ENCODE measurements at places on chromosomes 4 and X.

GRCh38 chr4:178752954-178753525 lies 1310.8 kb upstream of the AGA start:
- no peak for DNase-seq

GRCh38 chr4:37389967-37390580 lies 145.5 kb downstream of the NWD2 start:
- DNase-seq, result peak; percentile 77

DNA sequence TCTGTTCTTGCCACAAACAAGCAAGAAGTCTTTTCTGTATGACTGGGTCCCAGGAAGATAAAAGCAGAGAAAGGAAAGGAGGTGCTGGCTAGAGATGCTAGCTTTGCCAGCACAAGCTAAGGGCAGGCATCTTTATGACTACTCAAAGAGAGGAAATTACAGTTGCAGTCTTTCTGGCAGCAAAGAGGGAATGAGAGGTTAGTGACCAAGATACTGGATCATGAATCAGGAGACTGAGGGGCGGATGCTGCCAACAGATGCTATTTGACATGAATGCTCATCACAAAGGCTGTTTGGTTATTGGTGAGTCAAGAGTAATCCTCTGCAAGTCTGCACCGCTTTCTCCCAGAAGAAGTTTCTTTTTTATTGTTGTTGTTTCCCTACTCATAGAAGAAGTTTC lies 5.5 kb upstream of the XIAP start:
- no peak for DNase-seq

- peak; percentile 3 for DNase-seq
Measured at GRCh38 chrX:110851780-110852179, 56.2 kb upstream of the CHRDL1 start.

GRCh38 chr4:182549356-182549755 lies 306.2 kb downstream of the TENM3 start:
- DNase-seq, result no peak

GRCh38 chrX:123740536-123740935 lies 7.7 kb upstream of the THOC2 start:
- DNase-seq, result no peak

DNA sequence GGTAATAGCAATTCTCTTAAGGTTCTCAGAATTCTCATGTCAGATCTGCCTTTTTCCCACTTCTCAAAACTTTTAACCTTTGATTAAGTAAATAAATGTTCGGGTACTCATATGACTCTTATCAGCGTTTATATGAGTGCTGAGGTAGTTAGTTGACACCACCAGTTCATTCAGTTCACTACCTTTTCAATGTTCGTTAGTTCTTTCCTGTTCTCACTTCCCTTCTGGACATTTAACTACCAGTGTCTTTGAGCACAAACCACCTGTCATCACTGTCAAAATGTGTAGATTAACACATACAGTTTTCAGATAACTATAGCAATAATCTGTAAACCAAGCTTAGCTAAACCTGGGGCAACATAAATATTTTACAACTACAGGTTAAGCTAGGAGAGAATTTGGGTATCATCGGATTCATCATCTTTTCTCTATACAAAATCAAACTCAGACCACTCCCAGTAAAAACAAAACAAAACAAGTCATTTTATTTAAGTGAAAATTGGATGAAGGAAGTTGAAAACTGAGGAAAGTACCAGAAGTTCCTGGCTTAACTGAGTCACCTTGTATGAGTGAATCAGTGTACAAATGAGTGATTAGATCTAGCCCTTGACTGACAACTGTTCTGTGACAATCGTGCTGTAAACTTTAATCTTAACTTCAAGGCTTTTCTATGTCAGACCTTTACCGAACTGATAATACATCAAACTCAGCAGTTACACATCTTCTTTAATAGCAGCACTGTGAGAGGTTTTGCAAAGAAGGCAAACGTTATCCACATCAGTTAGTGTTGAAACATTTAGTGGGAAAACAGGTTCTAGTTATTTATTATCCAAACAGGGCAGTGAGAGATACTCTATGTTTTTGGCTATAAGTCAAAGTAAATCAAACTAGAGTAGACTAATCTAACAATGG lies 41.9 kb downstream of the ARHGEF38 start:
- peak; percentile 70 for DNase-seq

- DNase-seq, result no peak
Measured at GRCh38 chr4:98994474-98995182, 893 bp upstream of the METAP1 start.

DNA sequence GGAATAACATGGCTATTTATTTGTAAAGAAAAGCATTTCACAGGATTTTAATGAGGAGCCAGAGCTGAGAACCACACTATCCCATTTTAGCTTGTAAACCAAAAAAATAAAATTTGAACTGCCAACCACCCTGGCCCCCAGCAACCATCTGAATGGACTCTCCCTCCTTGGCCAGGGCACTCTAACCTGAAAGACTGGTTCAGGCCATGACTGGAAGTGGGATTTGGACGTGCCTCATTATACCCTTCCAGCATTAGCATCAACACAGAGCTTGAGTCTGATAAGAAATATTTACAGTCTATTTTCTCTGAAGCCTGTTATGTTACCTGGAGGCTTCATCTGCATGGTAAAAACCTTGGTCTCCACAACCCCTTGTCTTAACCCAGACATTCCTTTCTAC lies 30.0 kb downstream of the METAP1 start:
- no peak for DNase-seq

DNA sequence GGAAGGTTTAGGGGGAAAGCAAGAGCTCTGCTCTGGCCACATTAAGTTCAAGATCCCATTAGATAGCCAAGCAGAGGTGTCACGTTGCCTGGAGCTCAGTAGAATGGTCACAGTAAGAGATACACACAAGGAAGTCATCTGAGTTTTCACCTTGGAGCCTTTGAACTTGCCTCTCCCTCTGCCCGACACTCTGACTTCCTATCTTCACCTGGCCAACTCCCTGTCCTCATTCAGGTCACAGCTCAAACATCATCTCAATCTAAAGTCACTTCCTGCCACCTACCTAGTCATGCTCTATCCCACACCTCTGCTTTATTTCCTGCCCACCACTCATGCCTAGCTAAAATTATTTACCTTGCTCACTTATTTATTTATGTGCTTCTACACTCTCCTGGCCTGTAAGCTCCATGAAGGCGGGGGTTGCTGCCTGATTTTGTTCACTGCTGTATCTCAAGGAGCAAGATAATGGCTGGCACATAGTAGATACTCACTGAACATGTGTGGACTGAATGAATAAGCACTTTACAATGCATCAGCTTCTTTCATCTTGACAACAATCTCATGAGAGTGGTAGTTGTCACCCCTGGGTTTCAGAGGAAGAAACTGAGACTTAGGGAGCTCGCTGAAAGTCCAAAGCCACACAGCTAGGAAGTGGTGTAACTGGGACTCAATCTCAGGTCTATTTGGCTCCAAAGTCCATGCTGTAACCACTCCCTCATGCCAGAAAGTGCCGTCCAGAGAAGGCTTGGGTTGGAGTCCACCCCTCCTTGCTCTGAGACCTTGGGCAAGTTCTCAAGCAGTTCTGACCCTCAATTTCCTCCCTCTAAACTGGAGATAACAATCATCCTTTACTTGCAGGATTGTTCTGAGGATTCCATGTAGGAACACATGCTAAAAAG lies 40.3 kb downstream of the EFNB1 start:
- DNase-seq, result peak; percentile 78

DNA sequence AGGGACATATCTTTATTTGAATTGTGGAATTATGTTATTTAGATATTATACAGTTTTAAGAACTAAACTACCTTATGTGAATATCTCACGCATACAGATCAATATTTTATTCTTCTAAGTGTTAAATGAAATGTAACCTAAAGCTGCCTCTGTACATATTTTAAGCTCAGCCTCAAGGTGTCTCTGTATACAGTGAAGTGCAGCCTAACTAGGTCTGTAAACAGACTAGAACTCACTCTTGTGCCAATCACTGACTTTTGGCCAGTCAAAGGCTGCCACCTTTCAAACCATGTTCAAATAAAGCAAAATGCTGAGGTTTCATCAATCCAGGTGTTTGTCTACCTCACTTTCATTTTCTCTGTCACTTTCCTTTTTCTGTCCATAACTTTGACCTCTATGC lies 1074.5 kb upstream of the PRKX start:
- DNase-seq, result no peak

DNA sequence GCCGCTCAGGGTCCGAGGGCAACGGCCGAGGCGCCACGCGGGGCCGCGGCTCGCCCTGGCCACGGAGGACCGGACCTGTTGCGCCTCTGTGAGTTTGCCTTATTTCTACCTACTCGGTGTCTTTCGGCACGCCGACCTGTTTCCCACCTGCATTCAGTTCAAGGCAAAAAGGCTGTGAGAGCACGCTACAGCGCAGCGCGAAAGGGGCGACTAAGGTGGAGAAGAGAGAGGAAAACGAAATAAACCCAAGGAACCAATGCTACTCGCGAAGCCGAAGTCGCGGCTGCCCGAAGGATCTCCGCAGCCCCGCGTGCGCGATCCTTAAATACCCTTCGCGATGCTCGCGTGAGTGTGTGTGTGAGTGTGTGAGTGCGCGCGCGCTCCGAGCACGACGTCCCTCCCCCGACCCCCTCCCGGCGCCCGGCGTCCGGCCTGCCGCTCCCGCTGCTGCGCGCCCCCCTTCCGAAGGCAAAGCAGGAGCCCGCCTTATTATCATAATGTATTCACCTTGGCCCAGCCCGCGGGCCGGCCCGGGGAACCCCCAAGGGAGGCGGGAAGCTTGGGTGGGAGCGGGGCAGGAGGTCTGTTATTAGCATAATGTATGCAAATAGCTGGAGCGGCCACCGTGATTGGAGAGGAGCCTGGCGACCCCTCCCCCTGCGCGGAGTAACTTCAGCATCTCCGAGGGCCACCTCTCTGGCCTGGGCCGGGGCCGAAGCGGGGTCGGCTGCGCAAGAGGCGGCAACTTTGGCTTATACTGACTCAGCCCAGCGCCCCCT lies at the start of gene COL25A1:
COL25A1 (minus strand) TSS at position 298 of the 779 bp plus-strand sequence.
- peak; percentile 61 for DNase-seq

- no peak for DNase-seq
Measured at GRCh38 chrX:131723646-131724045, 179.8 kb downstream of the OR13H1 start.

DNA sequence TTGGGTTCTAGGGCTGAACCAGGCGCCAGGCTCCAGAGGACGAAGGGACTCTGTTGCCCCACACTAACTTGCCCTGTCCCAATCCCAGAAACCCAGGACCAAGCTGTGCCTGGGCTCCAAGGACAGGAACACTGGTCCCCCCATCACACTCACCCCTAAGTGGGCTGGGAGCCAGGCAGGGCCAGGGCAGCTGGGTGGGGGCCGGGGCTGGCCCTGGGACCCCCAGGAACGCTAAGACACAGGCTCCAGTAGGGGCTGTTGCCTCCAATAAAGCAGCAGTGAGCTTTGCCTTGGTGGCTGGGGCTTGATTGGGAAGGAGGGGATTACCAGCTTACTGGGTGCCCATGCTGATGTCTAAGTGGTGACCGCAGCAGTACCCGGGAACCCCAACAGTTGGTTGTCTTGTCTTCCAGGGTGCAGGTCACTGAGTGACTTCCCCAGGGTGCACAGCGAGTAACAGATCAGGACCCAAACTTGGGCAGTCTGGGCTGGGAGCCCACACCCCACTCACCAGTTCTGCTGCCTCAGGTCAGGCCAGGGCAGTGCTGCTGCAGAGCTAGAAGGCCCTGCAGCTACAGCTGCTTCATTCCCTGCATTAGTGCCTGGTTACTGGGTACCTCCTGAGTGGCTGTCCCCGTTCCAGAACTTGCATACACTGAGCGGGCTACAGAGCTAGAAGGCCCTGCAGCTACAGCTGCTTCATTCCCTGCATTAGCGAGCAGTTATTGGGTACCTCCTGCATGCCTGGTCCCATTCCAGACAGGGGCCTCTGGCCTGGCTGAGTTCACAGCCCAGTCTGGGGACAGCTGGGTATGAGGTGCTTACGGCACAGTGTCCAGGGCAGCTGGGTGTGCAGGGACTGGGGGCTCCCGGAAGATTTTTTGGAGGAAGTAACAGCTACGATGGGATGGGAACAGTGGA lies 9.4 kb upstream of the ADD1 start:
- no peak for DNase-seq

DNA sequence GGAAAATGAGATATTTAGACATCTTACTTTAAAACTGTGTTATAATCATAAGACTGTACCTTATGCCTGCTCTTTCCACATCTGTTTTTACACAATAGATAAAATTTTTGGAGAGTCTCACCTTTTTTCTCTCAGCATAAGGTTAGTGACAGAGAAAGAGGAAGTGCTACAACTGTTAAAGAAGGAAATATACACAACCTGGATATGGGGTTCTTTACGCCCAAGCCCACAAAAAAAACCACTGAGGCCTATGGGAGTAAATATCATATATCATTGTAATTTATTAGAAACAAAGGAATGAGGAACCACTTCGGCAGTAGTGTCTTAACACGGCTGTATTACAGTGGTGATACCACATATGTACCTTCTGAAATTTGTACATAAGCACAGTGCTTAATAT lies 265.9 kb upstream of the GK2 start:
- no peak for DNase-seq

- DNase-seq, result no peak
Measured at GRCh38 chr4:93127489-93127888, 701.1 kb upstream of the ATOH1 start.

DNA sequence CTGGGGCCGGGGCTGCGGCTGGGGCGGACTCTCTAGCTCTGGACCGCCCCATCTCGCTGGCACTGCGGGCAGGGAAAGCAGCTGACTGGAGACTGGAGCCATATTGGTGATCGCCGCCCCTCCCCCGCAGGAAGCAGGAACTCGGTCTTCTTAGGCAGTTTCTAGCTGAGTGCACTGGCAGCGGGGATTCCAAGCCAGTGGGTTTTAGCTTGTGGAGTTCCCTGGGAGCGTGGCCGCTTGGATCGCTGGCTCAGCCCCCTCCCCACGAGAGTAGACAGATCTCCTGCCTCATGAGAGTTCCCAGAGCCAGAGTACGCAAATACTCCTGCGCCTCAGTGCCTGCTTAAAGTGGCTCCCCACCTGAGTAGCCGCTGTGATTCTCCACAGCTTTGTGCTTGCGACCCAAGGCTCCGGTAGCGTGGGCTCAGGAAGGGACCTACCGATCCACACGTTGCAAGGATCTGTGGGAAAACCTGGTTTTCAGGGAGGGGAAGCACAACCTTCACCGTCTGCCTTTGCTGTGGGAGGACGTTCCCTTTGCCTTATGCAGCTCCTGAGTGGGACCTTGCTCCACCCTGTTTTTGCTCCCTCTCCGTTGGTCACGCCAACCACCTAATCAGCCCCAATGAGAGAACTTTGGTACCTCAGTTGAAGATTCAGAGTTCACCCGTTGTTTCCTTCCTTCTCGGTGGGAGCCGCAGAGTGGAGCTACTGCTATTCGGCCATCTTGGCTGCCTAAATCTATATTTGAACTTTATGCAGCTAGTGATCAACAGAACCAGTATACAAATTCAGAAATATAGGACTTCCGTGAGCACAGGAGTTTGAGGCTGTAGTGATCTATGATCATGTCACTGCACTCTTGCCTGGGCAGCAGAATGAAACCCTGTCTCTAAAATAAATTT lies 803.9 kb upstream of the PCDH10 start:
- DNase-seq, result no peak

- DNase-seq, result no peak
Measured at GRCh38 chr4:56183344-56183959, 203.8 kb downstream of the AASDH start.

DNA sequence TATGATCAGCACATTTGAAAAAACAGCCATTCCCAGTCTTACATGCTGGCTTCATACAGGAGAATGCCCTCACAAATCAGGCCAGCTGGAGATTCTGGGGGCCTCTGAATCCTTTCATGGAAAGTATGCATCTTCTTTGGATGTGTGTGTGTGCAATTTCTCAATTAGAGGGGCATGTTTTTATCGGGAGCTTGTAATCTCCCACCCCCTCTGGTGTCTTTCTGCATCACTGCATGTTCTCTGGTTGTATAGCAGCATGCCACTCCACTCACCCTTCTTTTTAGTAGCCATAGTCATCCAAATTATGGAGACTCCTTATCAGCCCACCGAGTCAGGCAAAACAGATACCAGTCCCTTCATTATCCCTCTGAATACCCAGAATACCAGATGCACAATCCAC lies 282.2 kb upstream of the SLIT2 start:
- DNase-seq, result no peak

Measured in small intestine (tissue), 16 donors.